ENCODE measurements at places on chromosomes 1 and 21. TPM values are rescaled to one million over a fixed set of nuclear protein-coding genes. Genes with fewer than 3 reads are reported as not detected.

GRCh38 chr1:206921772-206922265, at the start of gene FCMR:
Gene FCMR (minus strand): TSS chr1:206921941. CDS start chr1:206921854, 87 bp downstream.
- DNase-seq, result no peak

Gene MAP1LC3C
- total RNA-seq, result not detected

Gene RAB3B
- total RNA-seq, result 11.4 TPM

Gene AIRE
- not detected for total RNA-seq

- no peak for DNase-seq
Observed at GRCh38 chr21:18340387-18340942, 63.1 kb downstream of the TMPRSS15 start.

Gene PTPN7
- total RNA-seq, result not detected

Gene HES4
- 219 TPM for total RNA-seq

GRCh38 chr1:154831462-154831861, 38.6 kb downstream of the KCNN3 start:
- DNase-seq, result no peak

- DNase-seq, result no peak
Observed at GRCh38 chr1:154241703-154242351, 21.1 kb downstream of the UBAP2L start.

- DNase-seq, result no peak
Observed at GRCh38 chr1:6426277-6426971, 1.8 kb downstream of the ESPN start.

DNA sequence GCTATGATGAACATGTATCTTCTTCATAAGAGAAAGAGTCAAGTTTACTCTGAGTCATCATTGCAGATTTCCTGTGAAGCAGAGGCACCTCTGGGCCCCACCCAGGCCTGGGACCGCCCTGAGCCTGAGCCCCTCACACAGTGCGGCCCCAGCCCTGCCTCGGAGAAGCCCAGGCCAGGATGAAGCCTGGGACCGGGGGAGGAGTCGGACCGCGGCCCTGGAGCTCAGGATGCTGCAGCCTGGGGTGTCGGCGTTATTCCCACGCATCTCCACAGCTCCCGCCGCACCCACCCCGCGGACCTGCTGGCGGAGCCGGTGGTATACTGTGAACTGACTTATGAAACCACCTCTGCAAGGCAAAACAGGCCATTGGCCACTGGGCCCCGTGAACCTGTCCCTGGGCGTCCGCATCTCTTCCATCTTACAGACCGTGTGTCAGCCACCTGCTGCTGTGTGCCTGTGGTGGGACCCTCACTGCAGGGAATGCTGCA, 2.4 kb upstream of the COL6A1 start:
- no peak for DNase-seq

GRCh38 chr1:176149939-176150807, 56.9 kb downstream of the COP1 start:
- DNase-seq, result no peak

DNA sequence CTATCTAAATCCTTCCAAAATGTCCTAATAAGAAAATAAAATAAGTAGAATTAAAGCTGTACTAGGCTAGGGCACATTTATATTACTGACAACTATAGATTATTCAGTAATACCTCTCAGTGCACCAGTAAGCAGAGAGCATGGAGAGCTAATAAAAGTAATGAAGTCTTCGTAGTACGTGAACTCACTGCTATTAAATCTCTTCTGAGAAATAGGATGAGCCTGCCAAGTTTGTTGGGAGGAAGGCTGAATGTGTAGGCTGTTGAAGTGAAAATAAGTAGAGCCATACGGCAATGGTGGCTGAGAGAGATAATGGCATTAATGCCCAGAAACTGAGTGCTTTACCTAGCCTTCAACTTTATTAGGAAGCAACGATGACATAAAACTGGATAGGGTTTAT, 73.9 kb upstream of the NR5A2 start:
- no peak for DNase-seq

DNA sequence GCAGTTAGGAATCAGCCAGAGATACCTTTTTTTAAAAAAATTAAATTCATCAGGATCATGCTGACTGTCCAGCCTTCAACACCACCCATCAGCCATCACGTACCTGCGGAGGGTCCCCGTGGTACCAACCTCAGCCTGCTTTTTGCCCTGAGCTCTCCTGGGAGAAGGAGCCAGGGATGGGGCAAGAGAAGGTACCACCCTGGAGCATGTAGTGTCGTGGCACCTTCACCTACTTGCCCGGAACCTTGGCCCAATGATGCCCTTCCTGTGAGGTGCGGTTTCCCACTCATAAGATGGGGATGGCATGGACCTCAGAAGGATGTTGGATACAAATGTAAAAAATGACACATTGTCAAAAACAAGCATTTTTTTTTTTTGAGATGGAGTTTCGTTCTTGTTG, 88.4 kb upstream of the C1orf174 start:
- no peak for DNase-seq

- no peak for DNase-seq
Observed at GRCh38 chr1:7967196-7967595, 5.7 kb downstream of the PARK7 start.

- peak; percentile 22 for DNase-seq
Observed at GRCh38 chr1:210233495-210234328, 1.1 kb downstream of the SERTAD4 start.

DNA sequence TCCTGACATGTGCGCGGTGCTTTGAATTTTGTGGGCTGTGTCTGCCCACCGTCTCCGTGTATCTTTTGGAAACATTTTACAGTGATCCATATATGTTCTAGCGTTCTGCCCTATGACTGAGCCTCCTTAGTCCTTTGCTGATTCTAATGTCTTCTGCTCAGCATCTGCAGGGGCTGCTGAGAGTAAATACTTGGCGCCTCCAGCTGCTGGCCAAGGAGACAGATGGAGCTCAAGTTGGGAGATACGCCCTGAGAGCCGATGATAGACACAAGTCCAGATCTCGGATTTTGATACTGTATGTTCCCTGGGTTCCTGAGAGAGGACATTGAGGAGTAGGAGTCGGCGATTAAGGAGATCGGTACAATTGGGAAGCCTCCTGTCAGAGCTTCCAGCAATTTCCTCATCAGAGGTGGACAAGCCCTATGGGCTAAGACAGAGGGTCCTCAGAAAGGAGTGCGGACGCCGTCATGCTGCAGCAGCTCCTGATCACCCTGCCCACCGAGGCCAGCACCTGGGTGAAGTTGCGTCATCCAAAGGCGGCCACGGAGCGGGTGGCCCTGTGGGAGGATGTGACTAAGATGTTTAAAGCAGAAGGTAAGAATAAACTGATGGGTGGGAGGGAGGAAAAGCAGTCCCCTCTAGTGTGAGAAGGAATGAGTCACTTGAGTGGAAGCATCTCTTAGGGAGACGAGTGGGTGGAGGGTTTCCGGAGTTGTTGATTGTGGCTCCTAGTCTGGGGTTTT, 390 bp downstream of the ZFP69B start:
- no peak for DNase-seq

DNA sequence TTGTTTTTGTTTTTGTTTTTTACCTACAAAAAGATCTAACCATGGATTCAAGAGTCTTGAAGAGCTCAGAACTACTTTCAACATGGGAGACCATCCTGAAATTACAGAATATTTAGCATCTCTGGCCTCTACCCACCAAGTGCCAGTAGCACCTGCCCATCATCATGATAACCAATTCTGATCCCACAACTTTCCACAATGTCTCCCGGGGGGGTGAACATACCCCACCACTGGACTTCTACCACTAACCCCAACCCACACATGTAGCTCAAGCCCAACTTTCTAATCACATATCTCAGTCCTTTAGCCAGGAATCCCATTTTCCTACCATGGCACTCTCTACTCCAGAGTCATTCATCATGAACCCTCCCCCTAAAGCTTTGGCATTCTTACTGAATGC, 15.7 kb upstream of the IFNAR2 start:
- no peak for DNase-seq

Gene TEKT2
- total RNA-seq, result not detected

DNA sequence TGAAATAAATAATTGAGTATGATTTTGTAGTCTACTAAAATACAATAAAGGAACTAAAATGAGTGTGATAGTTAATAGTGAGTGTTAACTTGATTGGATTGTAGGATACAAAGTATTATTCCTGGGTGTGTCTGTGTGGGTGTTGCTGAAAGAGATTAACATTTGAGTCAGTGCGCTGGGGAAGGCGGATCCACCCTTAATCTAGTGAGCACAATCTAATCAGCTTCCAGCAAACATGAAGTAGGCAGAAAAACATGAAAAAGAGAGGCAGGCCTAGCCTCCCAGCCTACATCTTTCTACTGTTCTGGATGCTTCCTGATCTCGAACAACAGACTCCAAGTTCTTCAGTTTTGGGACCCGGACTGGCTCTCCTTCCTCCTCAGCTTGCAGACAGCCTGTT, 1716.6 kb downstream of the MRPL39 start:
- DNase-seq, result no peak

DNA sequence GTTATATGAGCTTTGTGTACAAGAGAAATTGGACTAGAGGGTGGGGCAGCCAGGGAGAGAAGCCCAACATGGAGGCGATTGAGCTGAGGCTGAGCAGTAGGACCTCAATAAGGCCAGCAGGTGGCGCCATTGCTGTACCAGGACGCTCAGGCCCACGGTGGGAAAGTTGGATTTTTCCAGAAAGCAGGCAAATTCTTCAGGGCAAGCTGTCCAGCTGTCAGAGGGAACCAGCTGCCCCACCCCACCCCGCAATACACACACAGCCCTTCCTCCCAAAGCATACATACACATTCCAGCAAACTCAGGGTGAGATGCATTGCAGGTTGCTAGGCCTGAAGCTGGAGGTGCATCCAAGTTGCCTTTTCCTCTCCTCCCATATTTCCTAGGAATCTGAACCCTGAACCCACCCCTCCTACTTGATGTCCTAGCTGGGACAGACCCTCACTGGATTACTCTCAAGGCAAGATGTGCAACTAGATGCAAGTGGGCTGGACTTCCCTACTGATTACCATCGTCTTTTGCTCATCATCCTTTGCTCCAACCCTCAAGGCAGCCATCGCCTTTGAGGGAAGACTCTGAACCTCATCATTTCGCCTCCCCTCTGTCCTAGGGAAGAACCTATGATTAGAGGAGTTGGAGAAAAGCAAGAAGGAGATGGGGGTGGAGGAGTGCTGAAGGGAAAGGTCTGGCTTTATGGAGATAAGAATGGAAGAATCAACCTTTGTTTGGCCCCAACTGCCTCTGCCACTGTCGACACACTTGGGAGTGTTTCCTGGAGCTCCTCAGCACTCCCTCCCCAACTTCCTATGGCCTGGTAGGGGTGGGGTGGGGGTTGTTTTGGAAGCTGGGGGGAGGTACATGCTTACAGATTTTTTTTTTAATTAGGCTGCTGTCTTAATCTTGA, 25.5 kb downstream of the CD34 start:
- DNase-seq, result peak; percentile 88

DNA sequence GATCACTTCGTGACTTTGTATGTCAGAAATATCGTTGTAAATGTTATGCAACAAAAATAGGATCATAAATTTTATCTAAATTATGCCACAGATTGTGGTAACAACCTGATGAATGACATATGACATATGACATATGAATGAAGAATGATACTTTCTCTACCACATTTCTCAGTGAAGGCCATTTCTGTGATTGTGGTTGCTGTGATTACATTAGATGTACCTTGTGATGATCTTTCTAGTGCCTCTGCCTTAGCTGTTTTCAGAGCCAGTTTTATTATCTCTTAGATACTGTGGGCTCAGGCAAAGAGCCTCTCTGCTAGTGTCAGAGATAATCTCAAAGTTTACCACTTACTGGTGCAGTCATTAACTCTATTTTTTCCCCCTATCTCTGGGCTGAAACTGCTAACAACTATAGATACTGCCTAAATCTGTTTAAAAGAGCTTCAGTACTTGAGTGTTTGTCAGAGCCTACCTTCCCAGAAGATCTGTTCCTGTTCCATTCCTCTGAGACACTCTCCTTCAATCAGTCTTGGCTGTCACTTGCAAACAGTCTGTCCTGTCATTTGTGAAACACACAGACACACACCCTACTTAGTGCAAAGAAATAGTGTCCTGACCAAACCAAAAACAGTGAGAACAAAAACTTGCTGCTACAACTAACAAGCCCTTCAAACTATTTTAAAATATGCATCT, 55.5 kb downstream of the HMCN1 start:
- DNase-seq, result no peak

- peak; percentile 66 for DNase-seq
Observed at GRCh38 chr1:231584117-231584516, 42.5 kb upstream of the DISC1 start.

DNA sequence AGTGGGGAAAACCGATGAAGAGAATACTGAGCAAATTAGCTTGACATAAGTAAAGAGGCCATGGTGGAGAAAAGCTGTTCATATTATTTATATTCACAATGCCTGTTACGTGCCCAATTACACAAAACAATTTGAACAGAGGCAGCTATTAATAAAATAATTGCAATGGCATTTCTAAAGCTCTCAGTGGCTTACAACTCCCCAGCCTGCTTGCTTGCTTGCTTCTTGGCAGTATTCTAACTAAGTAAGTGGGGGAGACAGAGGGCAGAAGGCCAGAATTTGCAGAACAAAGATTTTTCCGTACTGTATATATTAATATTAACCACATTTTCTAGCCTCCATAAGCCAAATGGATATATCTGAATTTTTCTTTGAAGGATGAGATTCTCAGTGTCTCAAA, 12.9 kb downstream of the PTPN14 start:
- DNase-seq, result no peak

Gene CADM3
- total RNA-seq, result not detected

- DNase-seq, result no peak
Observed at GRCh38 chr1:46369542-46370213, 24.4 kb upstream of the FAAH start.

Gene ZNF593
- total RNA-seq, result 26.5 TPM

- no peak for DNase-seq
Observed at GRCh38 chr1:166343276-166343675, 176.5 kb upstream of the FAM78B start.

Data from glomerular endothelial cell (primary cell).